Fibroblast of upper back skin (primary cell): ENCODE measurements at places on chromosomes 2 and 18.

- peak; percentile 12 for DNase-seq
Measured at GRCh38 chr18:12159446-12159845, 65.8 kb downstream of the ANKRD62 start.

DNA sequence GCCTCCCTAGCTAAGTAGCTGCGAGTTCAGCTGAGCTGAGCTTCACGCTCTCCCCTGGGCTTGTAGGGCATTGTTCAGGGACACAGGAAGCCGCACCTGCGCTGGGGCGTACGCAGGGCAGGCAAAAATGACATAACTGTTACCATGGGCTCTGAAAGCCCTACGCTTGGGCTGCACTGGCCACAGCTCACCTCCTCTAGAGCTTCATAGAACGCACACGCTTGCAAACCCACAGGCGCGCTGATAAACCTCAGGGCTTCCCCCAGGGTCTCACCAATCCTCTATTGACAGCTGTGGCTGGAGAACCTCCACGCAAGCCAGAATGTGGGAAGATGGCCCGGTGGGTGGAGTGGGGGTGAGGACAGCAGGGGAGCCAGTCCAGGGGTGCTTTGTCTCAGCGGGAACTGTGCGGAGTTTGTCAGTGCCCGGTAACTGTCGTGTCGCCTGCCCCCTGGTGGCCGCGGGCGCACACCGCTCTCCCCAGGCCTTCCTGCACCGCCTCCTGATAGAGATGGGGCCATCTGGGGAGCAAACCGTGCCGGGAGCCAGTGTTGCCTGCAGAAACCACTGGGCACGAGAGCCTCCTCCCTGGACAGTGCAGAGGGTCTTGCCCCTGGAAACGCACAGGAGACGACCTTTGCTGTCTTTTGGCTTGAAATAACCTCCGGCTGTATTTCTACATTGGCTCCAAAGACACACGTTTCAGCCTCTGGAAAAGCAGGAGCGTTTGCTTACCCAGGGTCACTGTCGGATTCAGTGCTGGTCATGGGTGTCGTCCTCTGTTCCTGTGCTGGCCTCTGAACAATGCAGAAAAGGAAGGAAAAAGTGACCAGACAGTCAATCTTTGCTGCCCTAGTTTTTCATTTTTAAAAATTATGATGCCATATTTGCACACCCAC lies 17.0 kb upstream of the CIDEA start:
- DNase-seq, result peak; percentile 55

DNA sequence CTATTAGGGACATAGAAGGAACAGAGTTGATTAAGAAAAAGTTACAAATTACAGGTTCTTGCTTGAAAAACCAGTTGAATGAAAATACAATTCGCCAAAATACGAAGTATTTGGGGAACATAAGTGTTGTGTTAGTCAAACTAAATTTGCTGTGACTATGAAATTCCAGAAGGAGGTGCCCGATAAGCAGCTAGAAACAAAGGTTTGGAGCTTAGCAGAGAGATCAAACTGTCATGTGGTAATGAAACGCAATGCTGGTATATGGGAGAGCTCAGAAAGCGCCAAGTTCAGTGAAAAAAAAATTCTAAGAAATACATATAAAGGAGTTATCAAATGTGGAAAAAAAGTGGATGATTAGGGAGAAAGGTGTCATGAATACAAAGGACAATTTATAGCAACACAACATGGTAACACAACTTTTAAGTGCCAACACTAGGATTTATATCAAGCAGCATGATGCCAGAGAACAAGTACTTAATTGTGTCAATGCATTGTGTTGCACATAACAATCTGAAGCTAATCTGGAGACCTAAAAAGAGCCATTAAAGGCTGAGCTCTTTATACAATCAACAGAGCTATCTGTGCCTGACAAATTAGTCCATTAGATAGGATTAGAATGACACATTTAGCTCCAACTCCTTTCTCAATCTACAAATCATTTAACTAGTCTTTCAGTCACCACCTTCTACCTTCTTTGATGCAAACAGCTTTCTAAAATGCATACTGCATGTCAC lies 31.2 kb downstream of the SMAD2 start:
- no peak for DNase-seq

DNA sequence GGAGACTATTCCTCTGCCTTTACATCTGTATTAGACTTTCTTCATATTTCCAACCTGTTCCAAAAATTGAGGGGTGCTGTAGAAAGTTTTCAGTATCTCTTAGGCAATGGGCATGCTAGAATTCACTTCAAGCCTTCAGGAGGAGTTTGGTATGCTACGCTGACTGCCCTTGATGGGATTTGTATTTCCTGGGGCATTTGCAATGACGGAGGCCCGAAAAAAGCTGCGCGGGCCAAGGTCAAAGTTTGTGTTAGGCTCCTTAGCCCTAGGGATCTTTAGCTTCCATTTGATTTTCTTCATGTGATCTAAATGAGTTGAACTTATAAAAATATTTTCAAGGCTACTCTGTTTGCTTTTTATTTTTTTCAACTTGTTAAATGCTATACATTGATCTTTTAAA lies 5.1 kb downstream of the CPS1 start:
- no peak for DNase-seq

DNA sequence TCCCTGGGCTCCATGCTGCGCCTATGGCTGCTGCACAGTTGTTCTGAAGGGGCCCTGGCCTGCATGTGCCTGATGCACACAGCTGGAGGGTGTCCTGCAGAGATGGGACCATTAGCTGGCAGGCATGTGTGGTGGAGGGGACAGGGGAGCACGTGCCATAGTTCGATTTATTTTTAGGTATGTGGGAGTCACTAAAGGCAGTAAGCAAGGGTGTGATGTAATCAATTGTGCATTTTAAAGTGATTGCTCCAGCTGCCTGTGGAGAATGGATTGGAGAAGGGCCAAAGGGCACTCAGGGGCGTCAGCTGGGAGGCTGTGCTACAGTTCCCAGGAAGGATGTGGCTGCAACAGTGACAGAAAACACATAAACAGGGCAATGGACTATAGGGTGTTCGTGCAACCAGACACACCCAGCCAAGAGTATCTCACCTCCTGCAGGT lies 205.1 kb downstream of the ARL4C start:
- peak; percentile 81 for DNase-seq

- no peak for DNase-seq
Measured at GRCh38 chr2:171334171-171334570, 99.6 kb downstream of the METTL8 start.

DNA sequence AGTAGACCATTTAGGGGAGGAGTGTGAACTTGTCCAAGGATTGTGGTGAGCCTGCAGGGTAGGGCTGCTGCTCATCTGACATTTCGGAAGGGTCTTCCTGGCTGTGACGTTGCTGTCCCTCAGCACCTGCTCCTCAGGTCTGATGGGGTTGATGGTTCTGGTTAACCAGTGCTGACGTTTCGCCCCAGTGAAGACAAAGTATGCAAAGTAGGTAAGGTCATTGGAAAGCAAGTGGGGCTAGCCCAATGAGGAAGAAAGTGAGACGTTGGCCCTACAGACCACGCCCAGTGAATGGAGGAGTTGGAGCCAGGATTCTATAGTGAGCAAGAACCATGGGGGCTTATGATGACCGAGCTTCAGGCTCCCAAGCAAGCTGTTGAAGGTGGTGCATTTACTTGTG lies 33.4 kb upstream of the ZNF396 start:
- DNase-seq, result no peak

GRCh38 chr18:11034884-11035283 lies 114.5 kb downstream of the PIEZO2 start:
- peak; percentile 34 for DNase-seq

DNA sequence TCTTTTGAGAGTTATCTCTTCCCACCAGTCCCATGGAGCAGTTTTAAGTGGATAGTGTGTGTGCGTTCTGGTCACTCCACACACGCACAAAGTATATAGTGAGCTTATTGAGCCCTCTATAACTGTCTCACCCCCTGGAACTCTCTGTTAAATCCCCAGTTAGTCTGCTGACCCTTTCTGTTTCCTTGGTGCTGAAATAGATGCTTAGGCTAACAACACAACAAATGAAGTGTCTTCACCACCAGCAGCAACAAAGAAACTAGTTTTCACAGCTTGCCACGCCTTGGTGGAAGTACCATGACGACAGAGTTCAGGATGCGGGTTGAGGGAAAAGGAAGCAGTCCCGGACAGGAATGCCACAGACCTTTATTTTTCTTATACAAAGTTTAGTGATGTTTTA lies 203.5 kb upstream of the TMEFF2 start:
- no peak for DNase-seq

GRCh38 chr2:220931491-220931890 lies 640.6 kb downstream of the EPHA4 start:
- DNase-seq, result peak; percentile 11

- no peak for DNase-seq
Measured at GRCh38 chr2:1552611-1553010, 139.3 kb downstream of the TPO start.

DNA sequence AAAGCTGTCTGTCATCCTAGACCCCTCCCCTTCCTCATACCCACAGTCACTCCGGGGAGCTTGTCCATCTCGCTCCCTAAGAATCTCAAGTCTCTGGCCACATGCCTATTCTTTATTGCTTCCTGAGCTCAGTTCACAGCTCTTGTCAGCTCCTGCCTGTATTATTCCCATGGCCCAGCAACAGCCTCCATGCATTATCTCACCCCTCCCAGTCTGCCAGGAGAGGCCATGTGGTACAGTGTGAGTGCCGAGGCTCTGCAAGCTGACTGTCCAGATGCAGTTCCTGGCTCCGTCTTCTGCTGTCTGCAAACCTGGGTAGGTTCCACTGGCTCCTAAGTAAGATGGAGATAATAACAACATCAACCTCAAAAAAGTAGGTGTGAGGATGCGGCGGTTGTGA lies 79.7 kb downstream of the MRPS9 start:
- no peak for DNase-seq

DNA sequence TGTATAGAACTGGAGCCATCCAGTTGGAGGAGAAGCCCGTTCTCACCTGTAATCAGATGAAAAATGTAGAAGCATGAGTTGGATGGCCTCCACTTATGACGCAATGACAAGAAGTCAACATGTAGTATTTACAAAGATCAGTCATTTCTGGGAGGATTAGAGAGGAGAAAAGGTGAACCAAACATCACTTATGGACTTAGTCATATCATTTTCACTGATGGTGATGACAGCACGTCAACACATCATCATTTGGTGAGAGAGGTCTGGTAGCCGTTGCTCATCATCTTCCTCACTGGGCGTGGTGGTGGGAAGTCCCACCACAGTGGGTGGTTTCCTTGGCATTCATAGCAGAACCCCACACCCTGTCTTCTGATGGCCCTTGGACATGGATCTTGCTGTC lies 264.2 kb upstream of the EPAS1 start:
- DNase-seq, result no peak

DNA sequence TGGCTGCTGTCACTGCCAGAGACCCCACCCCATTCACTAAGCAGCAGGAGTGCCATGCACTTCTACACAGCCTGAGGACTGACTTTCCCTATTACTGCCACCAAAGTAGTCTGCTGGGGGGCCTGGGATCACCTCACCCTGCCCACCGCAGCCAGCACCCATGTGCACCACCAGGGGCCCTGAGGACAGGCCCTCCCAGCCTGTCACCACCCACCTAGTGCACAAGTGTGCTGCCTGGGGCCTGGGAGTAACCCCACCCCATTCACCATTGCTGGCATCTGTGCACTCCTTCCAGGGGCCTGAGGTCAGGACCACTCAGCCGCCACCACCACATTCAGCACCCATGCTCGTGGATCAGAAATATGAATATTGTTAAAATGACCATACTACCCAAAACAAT lies 247.8 kb upstream of the NCKAP5 start:
- DNase-seq, result no peak

DNA sequence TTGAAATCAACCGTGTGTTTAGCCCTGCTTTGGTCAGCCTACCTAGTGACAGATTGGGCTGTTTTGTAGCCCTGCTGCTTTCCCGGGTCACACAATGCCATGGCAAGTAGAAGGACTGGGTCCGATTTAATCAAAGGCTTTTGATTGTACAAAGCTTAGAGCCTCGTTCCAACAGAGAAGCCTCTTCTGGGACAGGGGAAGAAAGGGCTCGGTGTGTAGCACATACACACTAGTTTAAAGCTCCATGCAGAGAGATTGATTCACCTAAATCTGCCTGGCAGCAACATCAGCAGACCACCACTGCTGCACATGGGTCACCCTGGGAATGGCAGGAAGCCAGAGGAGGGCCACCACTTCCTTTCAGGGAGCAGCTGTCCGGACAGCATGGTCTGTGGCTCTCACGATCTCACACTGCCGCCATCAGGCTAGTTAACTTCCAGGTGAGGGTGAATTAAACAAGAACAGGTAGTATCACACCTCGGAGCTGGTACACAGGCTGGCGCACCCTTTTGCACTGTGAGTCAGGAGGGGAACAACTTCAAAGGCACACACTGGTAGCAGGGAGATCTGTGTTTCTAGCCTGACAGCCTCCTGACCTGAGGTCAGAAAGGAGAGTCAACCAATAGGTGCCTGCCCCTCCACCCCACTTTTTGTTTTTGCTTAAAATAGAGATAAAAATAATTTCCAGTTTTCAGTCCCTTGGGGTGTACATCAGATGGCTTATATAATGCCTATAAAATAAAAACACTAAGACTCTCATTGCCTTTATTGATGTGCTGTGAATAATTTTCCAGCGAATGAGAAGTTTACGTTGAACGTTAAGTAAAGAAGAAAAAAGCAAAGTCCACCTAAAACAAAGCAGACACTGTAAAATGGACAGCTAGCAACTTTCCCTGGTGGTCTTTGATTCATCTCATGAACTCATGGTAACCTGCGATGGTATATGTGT lies 108.5 kb downstream of the CDCA7 start:
- DNase-seq, result no peak

GRCh38 chr2:48414980-48415835 lies 114.7 kb upstream of the STON1 start:
- no peak for DNase-seq

- no peak for DNase-seq
Measured at GRCh38 chr18:78774741-78775141, 204.9 kb upstream of the SALL3 start.

- DNase-seq, result no peak
Measured at GRCh38 chr18:5065615-5066014, 131.4 kb downstream of the AKAIN1 start.

DNA sequence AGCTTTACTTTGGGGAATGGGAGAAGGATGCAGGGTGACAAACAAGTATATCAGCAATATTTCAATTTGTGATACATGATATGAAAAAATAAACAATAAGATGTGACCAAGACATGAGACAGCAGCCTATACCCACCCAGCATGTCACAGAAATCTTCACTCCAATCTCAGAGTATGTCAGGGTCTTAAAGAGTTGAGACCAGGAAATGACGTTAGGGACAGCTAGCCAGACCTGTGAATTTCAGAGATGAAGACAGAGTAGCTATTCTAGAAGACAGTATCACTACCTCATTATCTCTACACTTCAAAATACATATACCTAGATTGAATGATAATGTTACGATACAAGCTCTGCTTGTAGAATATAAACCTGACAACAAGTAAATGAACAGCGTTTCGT lies 282.8 kb downstream of the ZEB2 start:
- DNase-seq, result no peak

GRCh38 chr2:142874293-142874814 lies 3.1 kb upstream of the KYNU start:
- peak; percentile 55 for DNase-seq

DNA sequence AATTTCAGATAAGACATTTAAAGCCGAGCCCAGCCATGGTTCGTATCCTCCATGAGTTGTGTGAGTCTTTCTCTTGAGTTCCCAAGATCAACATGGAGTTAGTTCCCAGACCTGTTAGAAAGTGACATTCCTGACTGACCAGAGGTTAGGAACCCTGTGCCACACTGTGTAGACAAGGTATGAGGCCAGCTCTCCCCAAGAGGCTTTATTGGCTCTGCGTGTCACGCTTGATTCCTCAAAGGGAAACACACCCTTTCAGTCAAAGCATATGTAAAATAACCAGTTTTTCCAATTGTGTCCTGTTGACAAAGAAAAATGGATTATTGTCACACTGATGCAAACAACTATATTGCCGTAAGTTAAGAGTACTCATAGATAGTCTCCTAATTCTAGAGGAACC lies 1.2 kb downstream of the SULT1C3 start:
- DNase-seq, result no peak
